ENCODE measurements at places on chromosomes 6 and 20.
A peak's percentile ranks its signal among the peaks of the same experiment; 100 is the strongest.

- DNase-seq = no peak
Observed at GRCh38 chr6:169689287-169689686, 12.5 kb downstream of the WDR27 start.

DNA sequence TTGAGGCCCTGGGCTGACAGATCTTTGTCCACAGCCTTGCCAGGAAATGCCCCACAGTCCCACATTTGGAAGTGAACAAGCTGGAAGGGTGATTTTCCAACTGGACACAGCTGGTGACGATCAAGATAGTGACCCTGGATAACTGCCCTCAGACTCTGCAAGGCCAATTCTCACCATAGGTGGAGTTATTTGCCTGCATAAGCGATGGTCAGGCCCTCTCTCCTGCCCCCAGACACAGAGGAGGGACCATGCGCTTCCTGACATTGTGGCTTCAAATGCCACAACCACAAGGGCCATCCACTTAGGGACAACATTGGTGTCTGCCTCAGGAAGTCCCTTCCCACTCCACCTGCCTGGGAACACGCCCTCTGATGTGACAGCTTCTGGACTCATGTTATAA is 96.0 kb downstream of the JPH2 start:
- DNase-seq = no peak

DNA sequence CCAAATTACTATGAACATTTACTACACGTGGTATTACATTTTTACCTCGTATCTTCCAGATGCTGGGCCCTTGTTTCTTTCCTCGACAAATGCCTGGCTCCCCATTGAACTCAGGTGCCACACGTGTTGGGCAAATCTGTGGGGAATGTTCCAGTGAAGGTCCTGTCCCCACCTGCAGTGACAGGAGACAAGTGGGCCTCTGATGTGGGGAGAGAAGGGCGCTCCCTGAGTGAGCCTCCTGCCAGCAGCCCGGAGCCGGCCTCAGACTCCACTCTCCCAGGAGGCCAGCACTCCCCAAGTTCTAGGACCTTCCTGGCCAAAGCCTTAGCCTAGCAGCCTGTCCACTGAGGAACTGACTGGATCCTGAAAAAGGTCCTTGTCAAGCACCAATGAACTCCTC is 21.7 kb upstream of the SCML4 start:
- no peak for DNase-seq

DNA sequence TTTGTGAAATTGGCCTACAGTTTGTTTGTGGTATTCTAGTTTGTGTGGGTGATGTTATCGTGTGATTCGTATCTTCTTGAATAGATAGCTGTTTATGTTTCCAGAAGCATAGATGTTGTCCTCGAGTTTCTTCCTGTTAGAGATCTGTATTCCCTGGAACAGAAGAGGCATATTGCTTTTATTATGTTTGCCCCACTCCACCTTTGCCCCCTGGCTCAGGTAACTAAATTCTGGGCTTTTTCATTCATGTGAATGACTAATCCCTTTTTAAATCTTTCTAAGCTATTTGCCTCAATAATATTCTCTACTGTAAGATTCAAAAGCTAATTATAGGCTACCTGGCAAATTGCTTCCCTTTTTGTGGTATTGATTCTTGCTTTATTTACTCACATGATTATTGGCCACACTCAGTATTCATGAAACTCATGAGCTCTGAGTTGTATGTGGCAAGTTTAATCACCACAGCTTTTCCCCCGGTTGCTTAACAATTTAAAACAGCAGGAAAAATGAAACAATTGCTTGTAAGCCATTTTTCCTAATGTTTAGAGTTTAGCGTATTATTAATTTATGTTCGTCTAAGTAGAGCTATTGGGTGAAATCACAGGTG is 12.6 kb downstream of the RNF217 start:
- no peak for DNase-seq

DNA sequence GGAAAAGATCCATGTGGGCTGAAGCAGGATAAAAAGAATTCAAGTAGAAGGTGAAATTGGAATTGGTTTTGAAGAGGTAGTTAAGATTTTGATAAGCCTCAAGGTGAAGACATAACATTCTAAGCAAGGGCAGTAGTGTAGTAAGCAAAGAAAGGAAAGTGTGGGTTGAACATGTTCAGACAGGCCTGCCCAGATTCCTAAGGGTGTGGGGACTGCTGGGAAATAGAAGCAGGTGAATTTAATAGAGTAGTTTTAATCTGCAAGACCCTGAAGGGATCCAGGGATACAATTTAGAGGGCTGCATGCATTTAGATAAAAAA is 19.1 kb downstream of the TAB2 start:
- no peak for DNase-seq

GRCh38 chr6:117706504-117706903 is 31.2 kb downstream of the NUS1 start:
- DNase-seq = no peak

DNA sequence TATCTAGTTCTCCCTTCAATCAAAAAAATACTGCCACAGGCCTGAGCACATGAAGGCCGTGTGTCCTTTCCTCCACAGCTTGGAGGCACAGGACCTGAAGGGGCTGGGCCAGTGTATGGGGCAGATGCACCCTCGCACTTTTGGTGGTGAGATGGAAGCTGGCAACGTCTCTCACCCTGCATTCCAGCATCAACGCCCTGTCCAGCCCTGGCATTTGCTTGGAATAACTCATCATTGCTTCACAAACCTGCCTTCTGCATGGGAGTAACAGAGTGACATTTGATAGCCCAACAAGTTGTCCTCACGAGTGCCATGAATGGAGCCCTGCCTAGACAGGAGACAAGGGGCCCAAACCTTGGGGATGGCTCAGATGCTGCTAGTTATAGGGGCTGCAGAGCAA is 257.9 kb downstream of the SMOC2 start:
- no peak for DNase-seq

DNA sequence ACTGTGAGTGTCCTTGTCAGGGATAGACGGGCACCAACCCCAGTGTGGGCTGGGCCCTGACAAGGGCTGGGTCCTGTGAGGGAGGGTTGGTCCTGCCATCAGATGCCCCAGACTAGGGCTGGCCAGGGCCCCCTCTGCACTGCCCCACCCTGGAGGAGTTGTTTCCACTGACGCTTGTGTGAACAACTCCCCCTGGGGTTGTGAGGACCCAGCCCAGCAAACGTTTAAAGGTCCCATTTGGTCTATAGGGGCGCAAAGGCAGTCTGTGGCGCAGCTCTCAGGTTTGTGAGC is 104.1 kb downstream of the BMP7 start:
- no peak for DNase-seq

DNA sequence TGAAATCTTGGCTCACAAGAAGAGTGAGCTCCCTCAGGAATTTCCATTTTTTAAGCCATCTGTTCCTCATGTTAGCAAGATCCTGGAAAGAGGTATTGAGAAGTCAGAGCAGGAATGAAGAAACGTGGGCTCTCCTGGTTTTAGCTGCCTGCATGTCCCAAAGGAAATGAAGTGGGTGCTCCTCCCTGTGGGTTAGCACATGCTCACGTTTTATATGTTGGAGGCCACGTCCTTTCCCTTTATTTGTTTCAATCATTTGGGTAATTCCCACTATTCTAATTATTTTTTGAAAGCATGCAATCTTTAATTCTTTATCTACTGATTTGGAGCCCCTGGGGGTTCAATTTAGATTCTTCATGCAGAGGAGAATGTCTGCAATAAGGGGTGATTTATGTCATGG is 4.3 kb upstream of the MAP3K4 start:
- DNase-seq = no peak

DNA sequence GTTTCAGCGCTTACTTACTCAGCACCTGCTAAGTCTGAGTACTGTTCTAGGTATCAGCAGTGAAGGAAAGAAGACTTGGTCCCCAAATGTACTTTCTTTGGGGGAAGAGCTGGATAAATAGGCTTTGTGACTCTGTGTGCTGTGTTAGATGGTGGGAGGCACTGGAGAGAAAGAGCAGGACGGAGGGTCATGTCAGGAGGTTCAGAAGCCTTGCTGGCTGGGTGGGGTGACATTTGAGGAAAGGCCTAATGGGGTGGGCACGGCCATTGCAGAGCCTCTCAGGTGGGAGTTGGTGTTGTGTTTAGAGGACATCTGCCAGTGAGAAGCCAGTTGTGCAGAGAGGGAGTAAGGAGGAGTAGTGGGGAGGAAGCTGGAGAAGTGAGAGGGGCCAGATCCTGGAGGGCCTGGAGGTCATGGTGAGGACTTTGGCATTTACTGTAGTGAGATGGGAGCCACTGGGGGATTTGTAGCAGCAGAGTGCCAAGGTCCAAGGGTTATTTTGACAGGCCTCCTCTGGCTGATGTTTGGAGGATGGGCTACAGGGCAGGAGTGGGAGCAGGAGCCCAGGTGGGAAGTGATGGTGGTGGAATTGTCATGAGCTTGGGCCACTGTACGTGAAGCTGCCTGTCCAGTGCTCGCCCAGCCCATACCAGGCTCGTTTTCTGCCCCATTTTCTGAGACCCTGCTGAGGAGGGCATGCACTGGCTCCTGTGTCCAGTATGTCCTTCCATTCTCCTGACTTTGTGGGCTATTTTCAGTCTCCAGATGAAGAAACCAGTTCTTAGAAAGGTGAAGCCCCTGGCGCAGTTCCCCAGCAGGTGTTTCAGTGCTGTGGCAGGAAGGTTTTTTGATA is 886 bp downstream of the SDCBP2 start:
- DNase-seq = no peak

DNA sequence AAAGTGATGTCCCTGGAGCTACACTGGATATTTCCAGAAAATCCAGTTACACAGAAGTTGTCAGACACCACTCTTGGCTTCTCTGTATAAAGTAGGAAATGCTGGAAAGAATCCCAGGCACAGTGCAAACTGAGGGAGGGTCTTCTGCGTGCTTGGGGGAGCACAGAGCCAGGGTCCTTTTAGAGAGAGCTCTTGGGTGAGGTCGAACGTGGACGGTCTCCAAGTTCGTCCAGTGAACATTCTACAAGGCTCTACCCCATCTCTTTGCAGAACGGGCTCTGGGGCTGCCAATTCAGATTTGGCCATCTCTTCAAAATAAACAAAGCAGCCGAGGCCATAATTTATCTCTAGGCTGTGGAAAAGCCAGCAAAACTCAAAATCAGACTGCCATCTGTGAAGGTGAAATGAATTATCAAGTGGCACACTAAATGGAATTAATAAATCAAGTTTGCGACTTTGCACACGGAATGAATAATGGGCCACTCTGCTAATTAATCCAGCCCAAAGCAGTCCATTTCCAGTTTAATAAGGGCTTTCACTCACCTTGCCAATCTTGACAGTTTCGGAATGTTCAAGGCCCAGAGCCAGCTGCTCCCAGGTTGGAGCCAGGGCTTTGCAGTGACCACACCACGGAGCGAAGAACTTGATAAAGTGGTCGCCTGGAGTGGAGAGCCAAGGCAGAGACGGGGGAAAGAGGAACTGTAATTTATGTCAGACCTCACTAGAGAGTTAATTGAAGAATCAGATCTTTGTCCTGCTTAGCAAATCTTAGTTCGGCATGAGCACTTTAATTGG is 19.3 kb downstream of the TXNDC5 start:
- no peak for DNase-seq

DNA sequence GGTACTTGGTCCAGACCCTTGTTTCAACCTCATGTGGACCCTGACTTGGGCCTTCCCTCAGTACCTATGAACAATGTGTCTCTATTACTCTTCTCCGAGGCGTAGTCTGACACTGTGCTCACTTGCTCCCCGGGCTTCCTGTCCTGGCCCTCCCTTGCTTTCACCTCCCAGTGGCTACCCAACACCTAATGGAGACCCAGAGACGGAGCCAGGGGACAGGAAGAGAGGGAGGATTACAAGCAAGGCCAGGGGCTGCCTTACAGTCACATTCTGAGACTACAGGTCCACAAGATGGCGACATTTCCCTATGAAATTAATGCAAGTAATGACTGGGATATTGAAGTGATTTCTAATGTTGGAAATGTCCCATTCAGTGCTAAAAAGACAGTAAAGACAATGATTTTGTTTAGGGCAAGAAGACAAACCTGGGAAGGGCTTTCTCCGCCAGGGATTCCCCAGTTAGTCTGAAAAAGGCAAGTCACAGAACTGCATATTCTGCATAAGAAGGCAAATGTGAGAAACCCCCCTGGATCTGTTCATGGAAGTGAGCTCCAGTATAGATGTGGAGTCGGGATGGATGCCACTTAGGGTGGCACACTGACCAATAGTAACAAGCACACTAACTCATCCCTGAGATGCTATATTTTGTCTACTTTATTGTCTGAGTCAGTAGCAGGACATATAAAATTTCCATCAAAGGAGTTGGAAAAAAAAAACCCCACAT is 44.0 kb upstream of the ZBTB24 start:
- peak; percentile 59 for DNase-seq

- peak; percentile 30 for DNase-seq
Observed at GRCh38 chr6:15036690-15037245, 209.1 kb upstream of the JARID2 start.

DNA sequence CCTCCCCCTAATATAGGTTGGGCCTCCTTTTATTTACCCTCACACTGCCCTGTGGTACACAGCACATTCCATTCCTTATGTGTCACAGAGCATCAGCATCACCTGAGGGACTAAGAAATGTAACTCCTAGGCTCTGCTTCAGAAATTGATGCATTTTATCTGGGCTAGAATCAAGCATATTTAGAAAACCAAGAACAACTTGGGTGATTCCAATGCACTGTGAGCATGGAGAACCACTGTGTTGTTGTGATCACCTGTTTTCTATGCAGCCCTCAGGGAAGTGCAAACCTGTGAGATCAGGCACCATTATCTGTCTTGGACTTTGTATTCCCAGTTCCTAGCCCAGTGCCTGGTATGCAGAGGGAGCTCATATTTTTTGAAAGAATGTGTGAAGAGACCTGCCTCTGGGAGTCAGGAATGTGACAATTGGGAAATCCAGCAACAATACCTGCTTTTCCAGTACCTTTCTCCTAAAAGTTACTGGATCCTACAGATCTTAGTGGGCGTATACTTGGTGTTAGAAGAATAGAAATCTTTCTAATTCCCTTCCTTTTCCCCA is 7.0 kb downstream of the KAT14 start:
- DNase-seq = no peak

DNA sequence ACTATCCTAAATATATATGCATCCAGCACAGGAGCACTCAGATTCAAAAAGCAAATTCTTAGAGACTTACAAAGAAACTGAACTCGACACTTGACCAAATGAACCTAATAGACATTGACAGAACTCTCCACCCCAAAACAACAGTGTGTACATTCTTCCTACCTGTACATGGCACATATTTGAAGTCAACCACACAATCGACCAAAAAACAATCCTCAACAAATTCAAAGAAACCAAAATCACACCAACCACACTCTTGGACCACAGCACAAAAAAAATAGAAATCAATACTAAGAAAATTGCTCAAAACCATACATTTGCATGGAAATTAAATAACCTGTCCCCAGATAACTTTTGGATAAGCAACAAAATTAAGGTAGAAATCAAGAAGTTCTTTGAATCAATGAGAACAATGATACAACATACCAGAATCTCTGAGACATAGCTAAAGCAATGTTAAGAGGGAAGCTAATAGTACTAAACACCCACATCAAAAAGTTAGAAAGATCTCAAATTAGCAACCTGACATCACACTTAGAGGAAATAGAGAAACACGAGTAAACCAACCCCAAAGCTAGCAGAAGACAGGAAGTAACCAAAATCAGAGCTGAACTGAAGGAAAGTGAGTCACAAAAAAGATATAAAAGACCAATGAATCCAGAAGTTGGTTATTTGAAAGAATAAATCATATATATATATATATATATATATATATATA is 12.5 kb upstream of the TREM1 start:
- DNase-seq = no peak

Measured in RPMI8226 (cell line).